ENCODE measurements at places on chromosomes 3 and 15.

- no peak for DNase-seq
These were observed 4.8 kb downstream of the SCG5 start for GRCh38 chr15:32646291-32646690.

DNA sequence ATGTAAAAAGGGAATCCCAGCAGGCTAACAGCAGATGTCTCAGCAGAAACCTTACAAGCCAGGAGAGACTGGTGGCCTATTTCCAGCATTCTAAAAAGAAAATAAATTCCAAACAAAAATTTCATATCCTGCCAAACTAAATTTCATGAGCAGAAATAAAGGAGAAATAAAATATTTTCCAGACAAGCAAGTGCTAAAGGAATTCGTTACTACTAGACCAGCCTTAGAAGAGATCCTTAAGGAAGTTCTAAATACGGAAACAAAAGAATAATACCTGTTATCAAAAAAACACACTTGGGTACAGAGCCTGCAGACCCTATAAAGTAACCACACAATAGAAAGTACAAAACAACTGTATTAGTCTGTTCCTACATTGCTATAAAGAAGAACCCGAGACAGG, 41.4 kb downstream of the HDGFL3 start:
- DNase-seq: no peak

GRCh38 chr3:14948609-14949038, 1.2 kb downstream of the NR2C2 start:
- DNase-seq: no peak

- no peak for DNase-seq
These were observed 3.3 kb downstream of the CRABP1 start for GRCh38 chr15:78343276-78344060.

- peak; percentile 17 for DNase-seq
These were observed 42.1 kb downstream of the PPCDC start for GRCh38 chr15:75065467-75065850.

DNA sequence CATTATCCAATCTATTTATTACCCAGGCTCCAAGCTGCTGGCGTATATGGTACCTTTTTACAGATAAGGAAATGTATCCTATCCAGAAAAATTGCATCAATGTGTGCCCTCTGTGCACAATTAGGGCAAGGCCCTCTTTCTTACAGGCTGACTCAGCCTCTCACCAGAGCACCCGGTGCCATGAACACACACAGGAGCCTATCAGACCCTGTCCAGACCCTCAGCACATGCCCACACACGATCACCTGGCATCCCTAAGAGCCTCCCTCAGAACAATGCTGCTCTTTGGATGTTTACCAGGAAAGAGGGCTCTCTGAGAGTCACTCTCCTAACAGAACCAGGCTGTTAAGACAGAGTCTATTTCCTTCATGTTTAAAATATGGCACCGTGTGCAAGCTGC, 460.0 kb upstream of the TBL1XR1 start:
- DNase-seq: no peak

- no peak for DNase-seq
These were observed 59.0 kb upstream of the SEC13 start for GRCh38 chr3:10379961-10380360.

GRCh38 chr3:142875099-142875498, 13.8 kb downstream of the PCOLCE2 start:
- no peak for DNase-seq

- DNase-seq: no peak
These were observed 5.7 kb downstream of the EXOSC7 start for GRCh38 chr3:44981751-44982150.

GRCh38 chr15:53251996-53252395, 461.9 kb upstream of the ONECUT1 start:
- DNase-seq: no peak

- no peak for DNase-seq
These were observed 346.6 kb upstream of the RBMS3 start for GRCh38 chr3:28934126-28934813.

DNA sequence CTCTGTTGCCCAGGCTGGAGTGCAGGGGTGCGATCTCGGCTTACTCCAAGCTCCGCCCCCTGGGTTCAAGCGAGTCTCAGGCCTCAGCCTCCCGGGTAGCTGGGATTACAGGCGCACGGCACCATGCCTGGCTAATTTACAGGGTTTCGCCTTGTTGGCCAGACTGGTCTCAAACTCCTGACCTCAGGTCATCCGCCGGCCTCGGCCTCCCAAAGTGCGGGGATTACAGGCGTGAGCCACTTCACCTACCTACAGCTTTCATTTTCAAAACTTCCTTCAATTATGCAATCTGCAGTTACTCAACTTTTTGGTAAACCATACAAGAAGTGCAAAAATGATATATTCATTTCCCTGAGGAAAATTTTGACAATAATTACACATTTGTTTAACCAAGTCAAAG, 14.0 kb downstream of the NANOGP8 start:
- DNase-seq: no peak

- DNase-seq: no peak
These were observed 88.5 kb upstream of the GOLGA8J start for GRCh38 chr15:29994284-29994683.

- DNase-seq: no peak
These were observed 361 bp downstream of the SEMA3F start for GRCh38 chr3:50155491-50155878.

DNA sequence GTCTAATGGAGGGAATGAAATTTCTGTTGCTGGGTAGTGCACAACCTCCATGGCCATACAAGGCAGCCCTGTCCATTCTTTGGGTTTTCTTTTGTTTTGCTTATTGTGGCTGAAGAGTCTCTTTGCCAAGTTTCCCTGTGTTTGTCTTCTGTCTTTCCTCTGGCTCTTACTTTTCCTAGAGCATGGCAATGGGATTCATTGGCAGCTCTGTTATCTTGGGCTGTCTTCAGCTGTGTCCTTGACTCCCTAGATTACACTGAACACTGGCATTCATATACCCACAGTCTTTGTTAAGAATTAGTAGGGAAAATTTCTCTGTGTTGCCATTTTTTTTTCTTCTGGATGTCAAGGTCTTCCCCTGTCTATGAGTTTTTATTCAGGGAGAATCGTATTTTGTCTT, 16.1 kb upstream of the DCBLD2 start:
- DNase-seq: no peak

GRCh38 chr3:112133626-112134334, 732 bp upstream of the GCSAM start:
- no peak for DNase-seq

- DNase-seq: no peak
These were observed 302.9 kb upstream of the RASGRP1 start for GRCh38 chr15:38867556-38867955.

DNA sequence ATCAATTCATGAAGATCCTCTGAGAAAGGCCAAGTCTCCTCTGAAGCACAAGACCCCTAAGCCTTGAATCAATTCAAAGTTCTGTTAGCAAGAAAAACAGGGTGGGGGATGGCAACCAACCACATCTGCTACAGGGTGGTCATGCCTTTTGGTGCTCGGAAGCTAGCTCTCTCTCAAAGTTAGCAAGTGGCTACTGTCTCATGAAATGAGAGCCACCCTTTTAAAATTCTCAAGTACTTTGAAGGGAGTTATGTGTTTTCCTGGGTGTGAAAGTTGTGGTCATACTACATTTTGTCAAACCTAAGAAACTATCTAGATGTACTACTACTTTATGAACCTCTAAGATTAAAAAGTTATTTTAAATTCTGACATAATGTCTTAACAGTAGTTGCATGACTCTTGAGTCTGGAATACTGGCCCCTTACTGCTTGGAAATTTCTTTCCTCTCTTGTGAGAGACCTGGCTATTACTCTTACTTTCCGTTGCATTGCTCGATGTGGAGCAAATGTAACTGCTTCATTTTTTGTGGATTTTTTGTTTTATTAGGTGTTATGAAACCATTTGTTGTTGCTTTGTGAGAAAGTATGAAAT, 116.1 kb downstream of the CHST2 start:
- DNase-seq: no peak

DNA sequence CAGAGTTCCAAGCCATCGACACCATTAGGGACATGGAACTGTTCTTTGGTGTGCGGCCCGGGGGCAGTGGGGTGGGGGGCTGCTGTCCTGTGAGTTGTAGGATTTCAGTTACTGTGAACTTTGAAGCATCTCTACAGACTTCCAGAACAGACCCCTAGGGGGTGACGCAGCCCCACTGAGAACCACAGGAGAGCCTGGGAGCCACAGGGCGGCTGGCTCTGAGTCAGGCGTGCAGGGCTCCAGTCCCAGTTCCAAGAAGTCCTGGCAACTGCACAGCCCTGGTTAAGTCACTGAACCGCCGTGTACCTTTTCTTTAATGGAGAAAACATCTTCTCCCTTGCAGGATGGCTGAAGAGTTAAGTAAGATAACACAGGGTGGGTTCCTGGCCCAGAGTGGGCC, 23.5 kb upstream of the LRTM1 start:
- no peak for DNase-seq

DNA sequence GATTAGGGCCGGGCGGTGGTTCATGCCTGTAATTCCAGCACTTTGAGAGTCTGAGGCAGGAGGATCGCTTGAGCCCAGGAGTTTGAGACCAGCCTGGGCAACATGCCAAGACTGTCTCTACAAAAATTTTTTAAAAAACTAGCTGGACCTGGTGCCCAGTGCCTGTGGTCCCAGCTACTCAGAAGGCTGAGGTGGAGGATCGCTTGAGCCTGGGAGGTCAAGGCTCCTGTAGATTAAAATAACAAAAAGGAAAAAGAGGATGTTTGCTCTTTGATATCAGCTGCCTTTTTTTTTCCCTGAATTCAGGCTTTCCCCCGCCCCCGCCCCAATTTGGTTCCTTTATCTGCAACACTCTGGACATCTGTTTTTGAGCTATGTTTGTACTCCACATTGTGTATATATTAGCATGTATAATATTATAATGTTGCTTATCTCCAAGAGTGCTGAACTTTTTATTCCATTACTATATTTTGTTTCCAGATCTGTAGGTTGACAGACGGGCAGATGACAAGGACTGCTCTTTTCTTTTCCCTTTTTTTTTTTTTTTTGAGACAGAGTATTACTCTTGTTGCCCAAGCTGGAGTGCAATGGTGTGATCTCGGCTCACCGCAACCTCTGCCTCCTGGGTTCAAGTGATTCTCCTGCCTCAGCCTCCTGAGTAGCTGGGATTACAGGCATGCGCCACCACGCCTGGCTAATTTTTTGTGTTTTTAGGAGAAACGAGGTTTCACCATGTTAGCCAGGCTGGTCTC, 4.6 kb downstream of the SNAP23 start:
- no peak for DNase-seq

- no peak for DNase-seq
These were observed 311.6 kb upstream of the TPRG1 start for GRCh38 chr3:188860147-188860546.

DNA sequence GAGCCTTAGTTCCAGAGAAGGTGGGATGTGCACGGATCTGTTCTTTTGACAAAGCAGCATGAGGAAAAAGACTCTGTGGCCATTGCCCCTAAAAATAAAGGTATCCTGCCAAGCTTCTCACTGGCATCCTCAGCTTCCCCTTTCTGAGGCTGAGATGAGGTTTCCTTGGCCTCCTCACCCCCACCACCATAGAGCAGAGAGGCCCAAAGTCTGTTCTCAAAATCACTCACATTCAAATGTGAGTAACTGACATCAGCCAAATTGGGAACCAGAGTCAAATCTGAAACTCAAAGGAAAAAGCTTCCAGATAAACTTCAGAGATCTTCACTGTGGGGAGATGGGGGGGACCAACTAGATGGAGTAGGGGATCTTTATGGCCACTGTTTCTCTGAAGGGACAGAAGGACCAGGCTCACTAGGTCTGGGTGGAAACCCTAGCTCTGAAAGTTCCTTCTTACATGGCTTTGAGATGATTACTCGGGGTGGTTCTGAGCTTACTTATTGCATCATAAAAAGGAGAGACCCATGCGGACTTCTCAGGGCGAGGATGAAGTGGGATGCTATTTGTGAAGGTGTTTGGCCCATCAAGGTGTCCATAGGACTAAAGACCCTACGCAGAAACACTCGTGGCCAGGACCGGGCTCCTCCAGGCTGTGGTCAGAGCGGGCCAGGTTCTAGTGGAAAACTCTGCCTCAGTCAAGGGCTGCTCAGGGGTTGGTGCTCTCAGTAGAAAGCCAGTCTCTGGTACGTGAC, 61.5 kb upstream of the MEF2A start:
- DNase-seq: no peak

DNA sequence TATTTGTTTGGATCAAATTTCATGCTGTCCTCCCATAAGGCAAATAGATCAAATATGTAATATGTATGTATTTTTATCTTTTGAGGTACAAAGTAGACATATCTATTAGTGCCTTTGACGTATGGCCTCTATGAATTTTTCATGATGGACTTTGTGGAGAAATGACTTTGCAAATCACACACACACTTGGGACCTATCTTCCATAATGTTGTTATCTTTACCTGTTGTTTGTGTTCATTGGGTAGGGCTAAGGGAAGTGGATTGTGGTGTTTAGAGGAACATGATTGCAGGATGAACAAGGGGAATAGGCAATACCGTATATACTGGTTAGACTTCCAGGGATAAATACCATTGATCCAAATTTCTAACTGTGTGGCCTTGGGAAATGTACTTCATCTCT, 142.3 kb downstream of the GHSR start:
- DNase-seq: no peak

- no peak for DNase-seq
These were observed 398.9 kb upstream of the TPRG1 start for GRCh38 chr3:188772886-188773285.

DNA sequence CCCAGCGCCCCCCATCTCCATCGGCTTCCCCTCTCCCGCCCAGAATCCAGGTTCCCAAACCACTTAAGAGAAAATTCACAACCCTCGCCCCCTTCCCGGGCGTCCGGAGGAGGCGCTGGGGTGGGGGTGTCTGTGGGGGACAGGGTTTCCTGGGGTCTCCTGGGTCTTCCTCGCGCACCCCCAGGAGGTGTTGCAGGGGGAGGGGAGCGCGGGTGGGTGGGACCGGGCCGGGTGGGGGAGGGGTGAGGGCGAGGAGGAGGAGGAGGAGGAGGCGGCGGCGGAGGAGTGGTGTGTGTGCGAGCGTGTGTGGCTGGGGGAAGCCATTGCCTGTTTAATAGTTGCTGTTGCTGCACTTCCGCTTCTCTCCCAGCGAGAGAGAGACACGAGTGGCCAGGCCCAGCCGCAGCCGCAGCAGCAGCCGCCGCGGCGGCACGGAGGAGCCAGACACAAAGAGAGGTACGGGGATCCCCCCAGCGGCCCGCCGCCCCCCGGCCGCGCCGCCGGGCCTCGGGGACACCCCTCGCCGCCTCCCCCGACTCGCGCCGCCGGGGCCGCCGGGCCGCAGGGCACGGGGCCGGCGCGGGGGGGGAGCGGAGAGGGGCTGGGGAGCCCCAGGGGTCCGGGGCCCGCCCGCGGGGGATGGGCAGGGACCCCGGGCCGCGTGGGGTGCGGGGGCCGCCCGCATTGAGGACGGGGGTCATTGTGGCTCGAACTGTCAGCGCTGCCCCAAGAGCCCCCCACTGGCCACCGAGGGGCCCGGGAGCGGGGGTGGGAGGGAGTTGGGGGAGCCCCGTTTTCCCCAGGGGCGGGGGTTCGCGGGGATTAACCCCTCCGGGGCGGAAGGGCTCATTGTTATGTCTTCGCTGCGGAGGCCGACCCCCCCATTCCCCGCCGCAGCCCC, at the start of gene UBE2E1:
Gene UBE2E1 (plus strand): TSS at position 323 of the 901 bp plus-strand sequence. CDS start 1,315 bp downstream, outside the sequence.
- DNase-seq: peak; percentile 78

DNA sequence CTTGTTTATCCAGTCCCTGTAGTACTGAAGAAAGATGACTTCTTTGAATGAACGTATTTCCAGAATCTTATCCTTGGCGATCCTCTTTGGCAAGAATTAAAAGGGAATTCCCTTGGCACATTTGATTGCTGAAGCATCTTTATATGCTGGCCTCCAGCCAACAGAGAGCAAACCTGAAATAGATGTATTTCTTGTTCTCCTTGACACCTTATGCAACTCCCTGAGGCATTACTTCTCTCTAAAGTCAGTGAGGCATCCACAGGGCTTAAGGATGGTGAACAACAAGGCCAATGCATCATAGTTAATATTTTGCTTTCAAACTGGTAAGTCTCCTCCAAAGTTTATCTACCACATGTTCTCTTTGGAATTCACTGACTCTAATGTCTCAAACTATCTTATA, 450.9 kb upstream of the THRB start:
- no peak for DNase-seq

All from activated naive CD8-positive, alpha-beta T cell treated with anti-CD3 and anti-CD28 coated beads, Interleukin-2, amount 10 ng/mL, durations not matched to agents 7 days and 5 days (primary cell).